Fibroblast of lung (primary cell): ENCODE measurements at places on chromosomes 12 and 14. TPM values are rescaled to one million over a fixed set of nuclear protein-coding genes. Genes with fewer than 3 reads are reported as not detected.

GRCh38 chr12:53483225-53483978 lies 15.9 kb downstream of the MAP3K12 start:
- H3K4me1 ChIP-seq: peaks cover 24% of the 10 kb centered on the region
- peaks cover 47% of the 10 kb centered on the region for H3K36me3 ChIP-seq
- no peak overlapping the region for H3K27ac ChIP-seq

- no peaks in the 10 kb centered on the region for H3K27me3 ChIP-seq
- H3K4me3 ChIP-seq: no peak overlapping the region
- peaks cover 10% of the 10 kb centered on the region for H3K4me1 ChIP-seq
- H3K36me3 ChIP-seq: no peaks in the 10 kb centered on the region
- no peak for DNase-seq
Observed at GRCh38 chr12:32544893-32545292, 134.2 kb upstream of the DNM1L start.

The ARG2 gene
- 2.3 and 8.4 TPM in 2 replicates for total RNA-seq

DNA sequence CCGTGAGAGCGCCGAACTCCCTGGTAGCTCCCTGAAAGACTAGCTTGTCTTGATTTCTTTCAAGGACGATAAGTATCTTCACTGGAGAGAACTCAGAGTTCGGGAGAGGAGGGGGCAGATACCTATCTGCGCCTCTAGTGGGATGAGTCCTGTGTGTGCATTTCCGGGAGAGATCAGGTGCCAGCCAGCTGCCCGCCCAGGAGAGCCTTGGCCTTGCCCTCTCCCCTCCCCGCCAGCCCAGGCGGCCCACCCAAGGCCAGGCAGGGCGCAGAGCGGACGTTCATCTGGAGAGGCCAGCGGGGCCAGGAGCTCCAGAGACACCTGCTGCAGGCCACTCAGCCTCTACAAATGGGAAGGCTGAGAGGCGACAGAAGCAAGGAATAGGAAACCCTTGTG lies 1.0 kb downstream of the CD9 start:
- DNase-seq: no peak
- peak overlapping the region; percentile 67 for H3K27ac ChIP-seq
- H3K4me1 ChIP-seq: peaks cover 9% of the 10 kb centered on the region
- no peaks in the 10 kb centered on the region for H3K27me3 ChIP-seq

DNA sequence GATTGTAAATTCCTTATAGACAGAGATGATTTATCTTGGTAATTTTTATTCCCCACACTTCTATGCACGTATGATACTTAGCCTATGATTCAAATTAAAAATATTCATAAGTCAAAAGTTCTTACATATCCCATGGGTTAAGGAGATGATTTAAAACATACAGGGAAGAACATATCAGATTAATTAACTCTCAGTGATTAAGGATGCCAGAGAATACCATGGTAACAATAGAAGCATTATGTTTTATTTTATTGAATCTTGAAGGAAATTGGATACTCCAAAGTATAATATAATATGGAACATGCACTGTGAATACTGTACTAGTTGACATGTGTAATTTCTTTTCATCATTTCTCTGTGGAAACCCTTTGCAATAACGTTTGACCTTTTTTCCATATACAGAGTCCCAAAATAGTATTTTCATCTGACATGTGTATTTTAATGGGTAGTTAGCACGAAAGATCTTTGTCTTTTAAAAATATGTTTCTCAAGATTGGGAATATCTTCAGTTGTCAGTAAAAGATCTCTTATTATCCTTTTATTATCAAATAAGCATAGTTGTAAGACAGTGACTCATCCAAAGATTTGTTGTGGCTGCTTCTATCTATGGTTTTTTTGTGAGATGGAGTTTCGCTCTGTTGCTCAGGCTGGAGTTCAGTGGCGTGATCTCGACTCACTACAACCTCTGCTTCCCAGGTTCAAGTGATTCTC lies 166.7 kb downstream of the RAD51B start:
- H3K27me3 ChIP-seq: no peaks in the 10 kb centered on the region
- H3K4me3 ChIP-seq: no peak overlapping the region
- peak overlapping the region; percentile 61 for H3K27ac ChIP-seq
- DNase-seq: peak; percentile 75

GRCh38 chr12:116319898-116320621 lies 42.6 kb upstream of the MED13L start:
- DNase-seq: peak; percentile 93
- no peaks in the 10 kb centered on the region for H3K36me3 ChIP-seq
- H3K27me3 ChIP-seq: no peaks in the 10 kb centered on the region
- H3K4me1 ChIP-seq: peaks cover 9% of the 10 kb centered on the region

The YBX3 gene
- 97.8 and 109 TPM in 2 replicates for total RNA-seq

The SLC4A8 gene
- 3.3 and 7.3 TPM in 2 replicates for total RNA-seq

- no peak for DNase-seq
- no peaks in the 10 kb centered on the region for H3K4me1 ChIP-seq
- H3K27me3 ChIP-seq: no peaks in the 10 kb centered on the region
- H3K27ac ChIP-seq: no peak overlapping the region
- peaks cover 6% of the 10 kb centered on the region for H3K36me3 ChIP-seq
Observed at GRCh38 chr12:123250471-123251383, 17.5 kb downstream of the MTRFR start.

GRCh38 chr12:96136161-96136560 lies 58.0 kb upstream of the ELK3 start:
- H3K27ac ChIP-seq: no peak overlapping the region
- H3K4me1 ChIP-seq: no peaks in the 10 kb centered on the region
- no peak overlapping the region for H3K4me3 ChIP-seq
- H3K36me3 ChIP-seq: no peaks in the 10 kb centered on the region

DNA sequence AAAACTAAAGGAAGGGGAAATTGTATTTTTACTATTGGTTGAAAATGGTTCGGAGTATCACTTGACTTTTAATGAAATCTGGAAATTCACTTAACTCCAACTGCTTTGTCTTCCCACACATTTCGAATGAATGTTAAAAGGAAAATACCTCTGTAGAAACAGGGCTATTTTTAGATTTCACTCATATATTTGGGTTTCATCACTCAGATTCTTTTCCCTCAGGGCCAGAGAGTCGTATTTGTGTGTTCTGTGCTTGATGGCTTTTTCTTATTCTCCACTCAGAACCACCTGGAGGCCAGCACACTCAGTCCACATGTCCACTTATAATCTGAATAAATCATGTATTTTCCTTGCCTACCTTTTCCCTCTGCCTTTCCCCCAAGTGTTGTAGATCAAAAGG lies 40.0 kb downstream of the DAAM1 start:
- peak; percentile 62 for DNase-seq
- H3K27me3 ChIP-seq: no peaks in the 10 kb centered on the region
- no peaks in the 10 kb centered on the region for H3K36me3 ChIP-seq
- no peak overlapping the region for H3K27ac ChIP-seq
- H3K4me1 ChIP-seq: no peaks in the 10 kb centered on the region
- H3K4me3 ChIP-seq: no peak overlapping the region

The LMNTD1 gene
- total RNA-seq: not detected in 2 replicates

The TMEM30B gene
- 0.51 and 0.83 TPM in 2 replicates for total RNA-seq

DNA sequence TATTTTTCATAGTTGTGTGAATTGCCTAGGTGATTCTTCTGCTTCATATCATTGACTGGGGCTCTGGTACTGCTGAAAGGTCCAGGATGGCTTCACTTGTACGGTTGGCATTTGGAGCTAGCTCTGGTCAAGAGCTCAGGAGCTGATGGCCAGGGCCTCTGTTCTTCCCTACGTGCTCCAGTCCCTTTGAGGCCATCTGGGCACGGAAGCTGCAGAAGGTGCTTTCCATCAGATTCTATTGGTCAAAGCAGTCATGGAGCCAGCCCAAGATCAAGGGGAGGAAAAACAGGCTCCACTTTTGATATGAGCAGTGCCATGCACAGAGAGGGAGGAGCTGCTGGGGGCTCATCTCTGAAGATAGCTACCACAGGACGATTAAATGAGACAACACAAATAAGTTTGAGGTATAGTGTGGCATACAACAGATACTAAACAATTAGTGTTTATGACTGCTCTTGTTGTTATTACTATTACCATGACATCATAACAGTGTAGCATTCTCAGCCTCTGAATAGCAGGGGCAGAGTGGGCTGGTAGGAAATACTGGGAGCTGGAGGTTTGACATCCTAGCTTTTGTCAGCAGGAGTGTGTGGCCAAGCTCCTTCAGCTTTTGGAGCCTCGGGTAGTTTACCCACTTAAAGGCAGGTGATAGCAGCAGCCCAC lies 10.4 kb downstream of the KRT83 start:
- H3K27me3 ChIP-seq: peaks cover 61% of the 10 kb centered on the region
- no peak overlapping the region for H3K27ac ChIP-seq
- no peaks in the 10 kb centered on the region for H3K4me1 ChIP-seq
- no peak overlapping the region for H3K4me3 ChIP-seq
- no peak for DNase-seq
- no peaks in the 10 kb centered on the region for H3K36me3 ChIP-seq

- H3K27ac ChIP-seq: no peak overlapping the region
- H3K36me3 ChIP-seq: no peaks in the 10 kb centered on the region
- H3K27me3 ChIP-seq: peaks cover 50% of the 10 kb centered on the region
- DNase-seq: no peak
- peaks cover 5% of the 10 kb centered on the region for H3K4me1 ChIP-seq
- H3K4me3 ChIP-seq: no peak overlapping the region
Observed at GRCh38 chr14:102927878-102928411, 5.5 kb downstream of the AMN start.

- H3K4me3 ChIP-seq: no peak overlapping the region
- H3K27me3 ChIP-seq: no peaks in the 10 kb centered on the region
- H3K36me3 ChIP-seq: no peaks in the 10 kb centered on the region
Observed at GRCh38 chr14:104522926-104523545, 56.5 kb upstream of the C14orf180 start.

- H3K27ac ChIP-seq: no peak overlapping the region
- H3K36me3 ChIP-seq: peaks cover 13% of the 10 kb centered on the region
- no peaks in the 10 kb centered on the region for H3K4me1 ChIP-seq
- DNase-seq: no peak
Observed at GRCh38 chr12:45407981-45408728, 192.3 kb downstream of the ANO6 start.
